ENCODE measurements at places on chromosomes 13 and 19.

DNA sequence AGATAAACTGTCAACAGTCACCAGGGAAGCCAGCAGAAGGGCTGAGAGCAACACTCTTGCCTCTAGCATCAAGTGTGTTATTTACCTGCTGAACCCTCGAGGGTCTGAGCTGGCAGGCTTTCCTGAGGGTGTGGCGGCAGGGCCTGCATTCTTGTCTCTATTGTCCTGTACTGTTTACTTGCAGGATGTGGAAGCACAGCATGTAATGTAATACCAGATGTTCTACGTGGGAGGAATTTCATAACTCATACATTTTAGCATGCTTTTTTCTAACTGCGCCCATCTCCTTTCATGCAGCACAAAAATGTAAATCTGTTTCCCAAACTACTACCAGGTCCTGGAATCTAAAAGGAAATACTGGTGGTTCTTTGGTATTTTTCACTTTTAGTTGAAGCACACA is 153.1 kb downstream of the RGCC start:
- peak; percentile 47 for DNase-seq

DNA sequence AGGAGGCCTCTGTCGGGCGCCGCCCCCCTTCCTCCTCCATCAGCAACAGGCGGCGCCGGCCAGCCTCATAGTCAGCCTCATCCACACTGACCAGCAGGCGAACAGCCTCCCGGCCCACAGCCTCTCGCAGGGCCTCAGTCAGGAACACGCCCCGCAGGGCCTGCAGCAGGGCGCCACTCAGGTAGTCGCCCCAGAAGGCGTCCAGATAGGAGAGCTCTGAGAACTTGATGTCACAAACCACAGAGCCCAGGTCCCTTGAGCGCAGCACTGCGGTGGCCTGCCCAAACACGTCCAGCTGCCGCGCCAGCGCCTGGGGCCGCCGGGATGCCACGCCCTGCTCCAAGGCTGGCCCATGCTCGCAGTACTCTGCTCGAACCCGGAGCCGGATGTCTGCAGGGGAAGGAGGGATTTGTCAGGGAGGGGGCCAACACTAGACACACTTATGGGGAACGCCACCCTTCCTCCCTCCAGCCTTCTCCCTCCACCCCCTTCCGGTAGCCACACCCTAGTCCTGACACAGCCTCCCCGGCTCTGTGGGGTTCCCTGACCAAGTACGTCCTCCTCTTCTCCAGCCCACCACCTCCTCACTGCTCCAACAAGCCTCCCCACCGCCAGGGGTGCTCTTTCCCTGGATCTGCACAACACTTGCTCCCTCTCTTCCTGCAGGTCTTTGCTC is 17.9 kb downstream of the DEDD2 start:
- no peak for DNase-seq

DNA sequence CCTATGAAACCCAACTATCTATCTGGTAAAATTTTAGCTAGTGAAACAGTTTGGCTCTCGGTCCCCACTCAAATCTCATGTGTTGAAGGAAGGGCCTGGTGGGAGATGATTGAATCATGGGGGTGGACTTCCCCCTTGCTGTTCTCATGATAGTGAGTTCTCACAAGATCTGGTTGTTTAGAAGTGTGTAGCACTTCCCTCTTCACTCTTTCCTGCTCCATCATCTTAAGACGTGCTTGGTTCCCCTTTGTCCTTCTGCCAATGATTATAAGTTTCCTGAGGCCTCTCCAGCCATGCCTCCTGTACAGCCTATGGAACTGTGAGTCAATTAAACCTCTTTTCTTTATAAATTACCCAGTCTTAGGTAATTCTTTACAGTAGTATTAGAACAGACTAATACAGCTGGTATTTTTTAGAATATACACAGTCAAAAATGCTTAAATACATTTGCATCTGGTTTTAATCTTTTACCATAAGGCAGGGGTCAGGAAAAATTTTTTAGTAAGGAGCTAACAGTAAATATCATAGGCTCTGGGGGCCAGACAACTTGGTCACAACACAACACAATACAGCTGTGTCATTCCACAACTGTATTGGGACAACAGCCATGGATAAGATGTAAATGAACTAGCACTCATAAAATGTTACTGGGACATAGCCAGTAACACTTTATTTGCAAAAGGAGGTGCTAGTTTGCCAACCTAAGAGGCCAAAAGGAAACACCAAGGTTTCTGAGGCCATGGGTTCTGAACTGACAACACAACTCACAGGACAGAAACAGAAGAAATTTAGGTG is 24.3 kb downstream of the DZIP1 start:
- no peak for DNase-seq

GRCh38 chr19:3204646-3205275 is 19.0 kb downstream of the NCLN start:
- DNase-seq = no peak

DNA sequence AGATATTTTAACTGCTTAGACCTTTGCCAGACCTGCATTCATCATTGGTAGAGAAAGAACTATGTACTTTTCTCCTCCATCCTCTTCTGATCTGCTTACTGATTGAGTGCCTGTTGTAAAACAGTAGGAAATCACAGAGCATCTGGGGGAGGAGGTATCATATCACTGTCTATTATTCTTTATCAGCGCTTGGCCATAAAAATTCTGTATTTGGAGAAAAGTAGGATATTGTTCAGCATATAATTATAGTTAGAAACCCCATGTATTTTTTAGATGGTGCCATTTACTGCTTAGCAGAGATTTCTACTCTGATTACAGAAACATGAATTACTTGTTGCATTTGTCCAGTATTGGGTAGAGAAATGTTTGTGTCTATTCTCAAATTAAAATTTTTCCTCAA is 62.4 kb downstream of the URI1 start:
- no peak for DNase-seq

- DNase-seq = peak; percentile 98
These were observed 18.5 kb downstream of the TMED1 start for GRCh38 chr19:10817291-10818038.

DNA sequence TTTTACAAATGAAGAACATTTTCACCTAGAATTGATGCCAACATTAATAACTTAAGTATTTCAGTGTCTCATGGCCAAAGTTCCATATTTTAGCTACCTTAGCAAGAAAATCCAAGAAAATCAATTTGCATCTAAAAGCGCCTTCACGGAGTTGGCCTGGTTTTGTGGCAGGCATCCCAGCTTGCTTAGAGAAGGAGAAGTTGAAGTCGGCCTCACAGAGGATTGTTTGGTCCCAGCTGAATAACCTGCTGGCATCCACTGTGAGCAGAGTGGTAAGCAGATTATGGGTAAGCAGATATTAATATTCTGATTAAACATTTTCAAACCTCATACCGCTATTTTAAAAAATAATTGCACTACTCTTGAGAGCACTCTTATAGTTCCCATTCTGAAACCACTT is 62.3 kb upstream of the STARD13 start:
- no peak for DNase-seq

- no peak for DNase-seq
These were observed 34.7 kb downstream of the NWD1 start for GRCh38 chr19:16754207-16754806.

DNA sequence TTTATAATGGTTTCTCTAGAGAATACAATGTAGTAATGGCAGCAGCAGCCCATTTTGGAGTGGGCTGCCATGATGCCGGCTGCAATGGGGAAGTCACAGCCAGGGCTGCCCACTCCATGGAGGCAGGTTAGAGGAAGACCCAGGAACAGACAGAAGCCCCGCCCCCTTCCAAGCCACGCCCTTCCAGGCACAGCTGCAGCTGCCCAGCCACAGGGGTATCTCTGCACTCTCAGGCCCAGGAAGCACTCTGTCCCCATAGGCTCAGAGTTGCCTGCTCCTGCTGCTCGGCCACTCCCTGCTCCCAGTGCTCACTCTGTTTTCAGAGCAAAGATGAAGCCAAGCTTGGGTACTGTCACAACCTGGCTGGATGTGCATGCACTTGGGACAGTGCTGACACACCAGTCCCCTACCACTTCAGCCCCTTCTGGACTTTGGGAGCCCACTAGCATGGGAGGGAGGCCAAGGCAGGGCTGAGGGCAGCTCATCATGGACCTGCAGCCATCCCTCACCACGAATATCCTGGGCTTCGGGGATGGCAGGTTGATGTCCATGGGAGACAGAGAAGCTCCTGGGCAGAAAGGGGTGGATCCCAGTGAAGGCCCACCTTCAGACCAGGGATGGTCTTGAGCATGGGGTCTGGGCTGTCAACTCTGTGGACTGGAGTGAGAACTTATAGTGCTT is 1224.2 kb downstream of the SLITRK5 start:
- DNase-seq = no peak

- DNase-seq = no peak
These were observed 68.8 kb upstream of the MCF2L start for GRCh38 chr13:112900226-112900600.

DNA sequence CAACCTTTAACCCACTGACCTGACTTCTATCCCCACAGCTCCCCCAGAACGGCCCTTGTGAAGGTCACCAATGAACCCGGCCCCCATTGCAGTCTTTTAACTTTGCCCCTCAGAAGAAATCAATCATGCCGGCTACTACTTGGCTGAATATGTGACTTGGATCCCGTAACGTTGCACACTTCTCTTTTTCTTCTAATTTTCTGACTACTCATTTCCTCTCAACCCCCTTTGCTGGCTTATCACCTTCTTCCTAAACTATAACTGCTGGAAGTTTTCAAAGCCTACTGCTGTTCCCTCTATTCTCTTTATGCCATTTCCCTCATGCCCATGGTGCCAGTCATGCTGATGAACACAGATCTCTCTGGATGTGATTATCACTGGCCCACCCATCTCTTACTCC is 367.6 kb downstream of the DNAJC15 start:
- no peak for DNase-seq

GRCh38 chr13:50284540-50284939 is 269.3 kb downstream of the KCNRG start:
- DNase-seq = no peak

GRCh38 chr13:84574851-84575250 is 692.6 kb upstream of the SLITRK1 start:
- peak; percentile 39 for DNase-seq

- no peak for DNase-seq
These were observed 410.5 kb downstream of the KCNRG start for GRCh38 chr13:50425772-50426171.

- DNase-seq = no peak
These were observed 311.7 kb downstream of the TBC1D4 start for GRCh38 chr13:75170311-75170710.

GRCh38 chr13:99275093-99275469 is 16.9 kb upstream of the GPR18 start:
- peak; percentile 57 for DNase-seq

GRCh38 chr13:29568731-29569130 is 26.8 kb downstream of the SLC7A1 start:
- no peak for DNase-seq

DNA sequence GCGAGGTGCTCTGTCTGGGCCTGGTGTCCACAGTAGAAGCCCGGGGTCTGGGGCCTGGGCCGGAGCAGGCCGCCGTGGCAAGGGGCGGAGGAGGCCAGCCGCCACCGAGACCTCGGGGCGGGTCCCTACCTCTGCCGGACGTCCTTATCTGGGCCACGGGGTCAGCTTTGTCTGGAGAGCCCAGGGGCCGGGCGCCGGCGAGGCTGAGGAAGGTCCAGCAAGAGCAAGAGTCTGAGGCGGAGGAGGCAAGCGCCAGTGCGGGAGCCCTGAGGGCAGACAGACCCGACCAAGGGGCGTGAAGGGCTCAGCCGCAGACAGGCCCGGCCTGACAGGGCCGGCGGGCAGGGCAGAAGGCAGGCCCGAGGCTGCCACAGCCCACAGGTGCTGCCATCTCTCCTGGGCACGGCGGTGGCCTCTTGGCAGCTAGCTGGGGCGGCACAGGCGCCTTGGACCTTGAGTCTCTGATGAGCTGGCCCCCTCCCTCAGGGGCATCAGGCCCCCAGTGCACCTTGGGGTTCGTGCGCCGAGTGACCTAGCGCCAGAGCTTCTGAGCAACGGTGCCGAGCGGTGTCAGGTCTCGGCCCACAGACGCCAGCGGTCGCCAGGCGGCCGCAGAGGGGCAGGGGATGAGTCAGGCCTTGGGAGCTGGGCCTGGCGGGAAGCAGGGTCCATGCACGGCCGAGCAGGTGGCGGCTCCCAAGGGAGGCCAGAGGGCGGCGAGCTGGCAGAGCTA is 19.1 kb upstream of the AKAP8 start:
- no peak for DNase-seq

- DNase-seq = peak; percentile 66
These were observed 154.1 kb downstream of the PTPRS start for GRCh38 chr19:5186293-5187050.

DNA sequence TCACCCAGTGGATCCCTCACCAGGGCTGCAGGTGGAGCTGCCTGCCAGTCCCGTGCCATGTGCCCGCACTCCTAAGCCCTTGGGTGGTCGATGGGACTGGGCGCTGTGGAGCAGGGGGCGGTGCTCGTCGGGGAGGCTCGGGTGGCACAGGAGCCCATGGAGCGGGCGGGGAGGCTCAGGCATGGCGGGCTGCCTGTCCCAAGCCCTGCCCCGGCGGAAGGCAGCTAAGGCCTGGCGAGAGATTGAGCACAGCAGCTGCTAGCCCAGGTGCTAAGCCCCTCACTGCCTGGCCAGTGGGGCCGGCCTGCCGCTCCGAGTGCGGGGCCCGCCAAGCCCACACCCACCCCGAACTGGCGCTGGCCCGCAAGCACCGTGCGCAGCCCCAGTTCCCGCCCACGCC is 16.8 kb upstream of the B3GLCT start:
- no peak for DNase-seq

- DNase-seq = peak; percentile 8
These were observed 597.4 kb upstream of the SLITRK1 start for GRCh38 chr13:84479656-84480055.

DNA sequence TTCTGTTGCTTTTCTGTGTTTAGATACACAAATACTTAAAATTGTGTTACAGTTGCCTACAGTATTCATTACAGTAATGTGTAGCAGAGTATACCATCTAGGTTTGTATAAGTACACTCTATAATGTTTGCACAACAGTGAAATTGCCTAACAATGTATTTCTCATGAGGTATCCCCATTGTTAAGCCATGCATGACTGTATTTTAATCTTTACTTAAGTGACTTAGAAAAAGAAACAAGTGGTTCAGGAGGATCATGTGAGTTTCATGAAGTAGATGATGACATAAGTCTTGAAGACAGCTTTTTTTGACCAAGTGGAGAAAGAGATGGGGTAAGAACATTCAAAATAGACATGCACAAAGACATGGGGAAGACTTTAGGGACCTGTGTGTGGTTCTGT is 8.4 kb upstream of the KCTD4 start:
- no peak for DNase-seq

- no peak for DNase-seq
These were observed 26.4 kb upstream of the DPP9 start for GRCh38 chr19:4749870-4750590.

All from EL (cell line).